ENCODE measurements at places on chromosomes 1 and 21.
A peak's percentile ranks its signal among the peaks of the same experiment; 100 is the strongest.

DNA sequence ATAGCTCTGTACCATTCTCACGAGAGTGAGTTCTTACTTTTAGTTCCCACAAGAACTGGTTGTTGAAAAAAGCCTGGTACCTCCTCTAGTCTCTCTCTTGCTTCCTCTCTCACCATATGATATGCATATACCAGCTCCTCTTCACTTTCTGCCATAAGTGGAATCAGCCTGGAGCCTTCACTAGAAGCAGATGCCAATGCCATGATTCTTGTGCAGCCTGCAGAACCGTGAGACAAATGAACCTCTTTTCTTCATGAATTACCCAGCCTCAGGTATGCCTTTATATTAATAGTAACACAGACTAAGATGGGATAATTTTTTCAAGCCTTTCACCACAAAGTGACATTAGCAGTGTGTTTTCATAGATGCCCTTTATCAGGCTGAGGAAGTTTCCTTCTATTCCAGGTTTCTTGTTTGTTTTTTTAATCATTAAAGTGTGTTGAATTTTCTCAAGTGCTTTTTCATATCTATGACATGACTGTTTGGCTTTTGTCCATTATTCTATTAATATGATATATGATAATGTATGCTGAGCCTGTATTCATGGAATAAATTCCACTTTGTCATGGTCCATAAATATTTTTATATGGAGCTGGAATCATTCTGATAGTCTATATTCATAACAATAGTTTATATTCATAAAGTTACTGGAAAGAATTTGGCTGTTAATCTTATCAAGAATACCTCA lies 40.7 kb upstream of the C1orf185 start:
- no peak for DNase-seq

- peak; percentile 22 for DNase-seq
Measured at GRCh38 chr1:36284061-36284460, 22.1 kb upstream of the SH3D21 start.

- DNase-seq, result peak; percentile 88
Measured at GRCh38 chr1:33390542-33390941, 40.4 kb downstream of the PHC2 start.

- DNase-seq, result no peak
Measured at GRCh38 chr1:200971428-200971903, 52.0 kb downstream of the KIF21B start.

- DNase-seq, result no peak
Measured at GRCh38 chr1:4585216-4585615, 69.2 kb upstream of the AJAP1 start.

DNA sequence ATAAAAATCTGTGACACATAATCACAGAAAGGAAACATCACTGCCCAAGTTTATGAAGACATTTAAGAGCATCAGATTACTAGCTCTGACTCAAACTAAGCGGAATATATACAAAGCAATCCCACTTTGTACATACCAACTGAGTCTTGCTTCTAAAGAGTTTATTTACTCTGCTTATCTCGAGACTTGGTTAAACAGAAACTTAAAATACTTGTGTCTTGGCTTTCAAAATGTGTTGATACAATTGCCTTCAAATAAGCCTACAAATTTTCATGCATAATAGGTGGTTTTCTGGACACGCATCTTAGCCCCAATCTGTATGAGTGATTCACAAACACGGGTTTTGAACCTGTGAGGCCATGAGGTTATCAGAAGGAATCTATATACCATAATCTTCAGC lies 21.0 kb downstream of the CD160 start:
- DNase-seq, result peak; percentile 70

DNA sequence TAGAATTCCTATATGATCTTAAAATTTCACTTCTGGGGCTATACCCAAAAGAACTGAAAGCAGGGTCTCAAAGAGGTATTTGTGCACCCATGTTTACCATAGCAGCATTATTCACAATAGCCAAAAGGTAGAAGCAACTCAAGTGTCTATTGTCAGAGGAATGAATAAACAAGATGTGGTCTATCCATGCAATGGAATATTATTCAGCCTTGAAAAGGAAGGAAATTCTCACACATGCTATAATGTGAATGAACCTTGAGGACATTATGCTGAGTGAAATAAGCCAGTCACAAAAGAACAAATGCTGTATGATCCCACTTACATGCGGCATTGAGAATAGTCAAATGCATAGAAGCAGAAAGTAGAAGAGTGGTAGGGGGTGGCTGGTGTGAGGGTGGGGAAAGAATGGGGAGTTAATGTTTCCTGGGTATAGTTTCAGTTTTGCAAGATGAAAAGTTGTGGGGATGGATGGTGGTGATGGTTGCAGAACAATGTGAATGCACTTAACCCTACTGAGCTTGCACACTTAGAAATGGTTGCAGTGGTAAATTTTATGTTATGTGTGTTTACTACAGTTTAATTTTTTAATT lies 122.4 kb downstream of the TOMM20 start:
- DNase-seq, result no peak

DNA sequence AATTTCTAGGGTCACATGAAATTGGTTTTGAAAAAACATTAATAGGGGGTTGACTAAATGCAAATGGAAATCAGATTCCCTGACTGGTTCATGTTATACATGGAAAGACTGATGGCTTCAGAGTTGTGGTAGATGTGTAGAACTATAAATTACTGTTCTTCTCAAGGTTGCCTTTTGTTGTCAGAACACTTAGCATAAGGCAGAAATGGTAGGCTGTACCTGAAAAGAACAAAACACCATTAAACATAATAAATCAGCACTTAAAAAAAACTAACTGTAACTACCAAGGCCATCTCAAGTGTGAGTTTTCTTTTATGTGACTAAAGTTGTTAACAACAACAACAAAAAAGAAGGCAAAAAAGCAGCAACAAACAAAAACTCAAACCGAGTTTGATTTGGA lies 111.8 kb downstream of the RPS6KC1 start:
- no peak for DNase-seq

DNA sequence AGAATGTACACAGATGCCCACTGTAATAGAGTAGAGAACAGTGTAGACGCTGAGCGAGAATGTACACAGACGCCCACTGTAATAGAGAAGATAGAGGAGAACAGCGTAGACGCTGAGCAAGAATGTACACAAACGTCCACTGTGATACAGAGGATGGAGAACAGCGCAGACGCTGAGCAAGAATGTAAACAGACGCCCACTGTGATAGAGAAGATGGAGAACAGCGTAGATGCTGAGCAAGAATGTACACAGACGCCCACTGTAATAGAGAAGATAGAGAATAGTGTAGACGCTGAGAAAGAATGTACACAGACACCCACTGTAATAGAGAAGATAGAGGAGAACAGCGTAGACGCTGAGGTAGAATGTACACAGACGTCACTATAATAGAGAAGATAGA lies 306.9 kb downstream of the SMYD3 start:
- DNase-seq, result no peak

- DNase-seq, result peak; percentile 63
Measured at GRCh38 chr1:184027826-184028695, 9.5 kb downstream of the COLGALT2 start.

GRCh38 chr1:23790696-23791515 lies at the start of gene LYPLA2:
Gene LYPLA2 (plus strand): TSS chr1:23791145. CDS start chr1:23792683, 1,538 bp downstream.
- peak; percentile 88 for DNase-seq

GRCh38 chr1:168834225-168834872 lies 105.3 kb upstream of the DPT start:
- no peak for DNase-seq

DNA sequence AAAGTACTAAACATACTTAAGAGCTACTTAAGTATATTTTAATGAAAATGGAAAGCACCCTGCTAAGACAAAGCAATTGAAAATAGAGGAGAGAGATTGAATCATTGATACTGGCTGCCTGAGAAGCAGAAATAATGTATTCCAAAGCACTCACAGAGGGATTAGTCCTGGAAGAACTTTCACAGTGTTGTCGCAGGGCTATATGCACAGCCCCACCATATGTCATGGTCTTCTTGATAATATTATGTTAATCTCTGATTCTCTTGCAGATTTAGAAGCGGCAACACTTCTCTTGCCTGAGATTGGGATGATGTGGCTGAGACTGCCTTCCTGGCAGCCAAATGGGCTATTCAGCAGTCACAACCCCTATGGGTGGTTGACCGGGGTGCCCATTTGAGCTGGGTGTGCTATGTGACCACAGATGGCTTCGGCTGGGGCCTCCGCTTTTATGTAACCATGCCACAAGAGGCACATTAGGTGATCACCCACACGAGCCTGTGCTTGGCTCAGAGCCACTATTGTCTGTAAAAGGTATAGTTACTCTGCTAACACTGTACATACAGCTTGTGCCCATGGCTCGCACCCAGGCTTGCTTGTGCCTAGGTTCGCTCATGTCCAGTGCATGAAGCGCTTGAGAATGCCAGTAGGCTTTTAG lies 152.2 kb upstream of the SGIP1 start:
- no peak for DNase-seq

- no peak for DNase-seq
Measured at GRCh38 chr1:58573138-58573537, 3.9 kb downstream of the TACSTD2 start.

- peak; percentile 38 for DNase-seq
Measured at GRCh38 chr1:154574716-154575115, 7.1 kb downstream of the CHRNB2 start.

- no peak for DNase-seq
Measured at GRCh38 chr1:82034812-82035211, 234.1 kb downstream of the ADGRL2 start.

- DNase-seq, result no peak
Measured at GRCh38 chr1:150493175-150493574, 6.0 kb downstream of the TARS2 start.

GRCh38 chr1:15956150-15956549 lies 19.8 kb downstream of the ZBTB17 start:
- peak; percentile 56 for DNase-seq

GRCh38 chr21:44892536-44893277 lies 19.2 kb upstream of the PTTG1IP start:
- DNase-seq, result peak; percentile 39

DNA sequence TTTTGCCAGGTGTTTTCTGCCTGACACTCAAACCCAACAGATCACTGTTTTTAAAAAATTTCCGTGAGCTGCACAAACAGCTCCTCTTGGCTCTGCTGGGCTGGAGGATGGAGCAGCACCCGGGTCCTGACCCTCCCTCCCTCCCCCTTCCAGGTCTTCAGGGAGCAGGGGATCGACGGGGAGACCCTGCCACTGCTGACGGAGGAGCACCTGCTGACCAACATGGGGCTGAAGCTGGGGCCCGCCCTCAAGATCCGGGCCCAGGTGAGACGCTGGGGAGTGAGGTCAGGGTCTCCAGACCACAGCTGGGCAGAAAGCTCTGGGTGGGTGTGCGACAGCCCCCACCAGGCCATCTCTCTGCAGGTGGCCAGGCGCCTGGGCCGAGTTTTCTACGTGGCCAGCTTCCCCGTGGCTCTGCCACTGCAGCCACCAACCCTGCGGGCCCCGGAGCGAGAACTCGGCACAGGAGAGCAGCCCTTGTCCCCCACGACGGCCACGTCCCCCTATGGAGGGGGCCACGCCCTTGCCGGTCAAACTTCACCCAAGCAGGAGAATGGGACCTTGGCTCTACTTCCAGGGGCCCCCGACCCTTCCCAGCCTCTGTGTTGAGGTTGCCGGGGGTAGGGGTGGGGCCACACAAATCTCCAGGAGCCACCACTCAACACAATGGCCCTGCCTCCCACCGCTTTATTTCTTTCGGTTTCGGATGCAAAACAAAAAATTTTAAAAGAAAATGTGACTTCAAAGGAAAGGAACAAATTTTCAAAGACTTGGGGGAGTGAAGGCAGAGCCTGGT lies 15.3 kb downstream of the NOC2L start:
- DNase-seq, result no peak

- DNase-seq, result no peak
Measured at GRCh38 chr1:173208146-173208545, 1.0 kb upstream of the TNFSF4 start.

- peak; percentile 44 for DNase-seq
Measured at GRCh38 chr1:87902830-87903229, 574.1 kb downstream of the LMO4 start.

GRCh38 chr1:212431644-212432043 lies 1.1 kb upstream of the NENF start:
- no peak for DNase-seq

DNA sequence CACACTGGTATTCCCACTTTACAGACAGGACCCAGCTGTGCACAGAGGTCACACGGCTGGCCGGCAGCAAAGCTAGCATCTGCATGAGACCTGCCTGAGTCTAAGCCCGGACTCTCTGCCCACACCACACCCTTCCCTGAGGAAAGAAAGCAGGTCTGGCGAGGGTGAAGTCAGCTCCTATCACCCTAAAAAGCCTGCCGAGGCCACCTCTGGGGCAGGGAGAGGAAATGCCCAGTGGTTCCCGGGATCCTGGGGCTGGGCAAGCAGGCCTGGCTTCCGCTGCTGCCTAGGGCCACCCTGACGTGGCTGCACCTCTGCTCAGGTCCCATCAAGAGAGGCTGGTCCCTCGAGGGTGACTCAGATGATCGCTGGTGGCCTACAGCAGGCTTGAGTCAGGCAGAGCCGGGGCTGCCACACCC lies 42.2 kb downstream of the RAP1GAP start:
- no peak for DNase-seq

DNA sequence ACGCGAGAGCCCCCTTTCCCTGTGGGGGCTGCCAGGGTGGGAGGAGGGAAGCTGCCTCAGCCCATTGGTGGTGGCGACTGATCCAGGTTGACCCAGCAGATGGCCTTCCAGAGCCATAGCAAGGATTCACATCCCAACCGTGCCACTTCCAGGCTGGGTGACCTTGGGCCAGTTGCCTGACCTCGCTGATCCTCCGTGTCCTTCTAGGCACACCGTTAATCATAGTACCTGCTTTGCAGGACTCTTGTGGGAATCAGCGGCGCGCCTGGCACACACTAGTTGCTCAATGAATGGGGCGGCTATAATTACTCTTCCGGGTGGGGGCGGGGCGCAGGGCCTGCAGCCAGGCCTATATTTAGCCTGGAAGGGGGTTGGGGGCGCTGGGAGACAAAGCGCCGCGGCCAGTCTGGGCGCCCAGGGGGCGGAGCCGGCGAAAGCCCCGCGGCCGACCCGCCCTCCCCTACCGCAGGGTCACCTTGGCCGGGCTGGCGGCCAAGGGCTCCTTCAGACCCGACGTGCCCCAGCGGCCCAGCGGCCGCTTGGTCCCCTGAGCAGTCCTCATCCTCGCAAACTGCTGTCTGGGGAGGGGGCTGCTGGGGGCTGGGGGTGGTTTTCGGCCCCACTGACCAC lies 5.1 kb downstream of the HSPB7 start:
- DNase-seq, result peak; percentile 84

- DNase-seq, result no peak
Measured at GRCh38 chr1:165355977-165356811, at the start of gene LMX1A. Gene LMX1A (minus strand): TSS chr1:165356715. CDS start chr1:165355559, 1,156 bp downstream.

GRCh38 chr1:97123717-97124431 lies 402.3 kb downstream of the PTBP2 start:
- DNase-seq, result peak; percentile 55

- DNase-seq, result no peak
Measured at GRCh38 chr21:24759348-24760075, 847.8 kb downstream of the MRPL39 start.
